ENCODE measurements at places on chromosomes 16 and 17.

DNA sequence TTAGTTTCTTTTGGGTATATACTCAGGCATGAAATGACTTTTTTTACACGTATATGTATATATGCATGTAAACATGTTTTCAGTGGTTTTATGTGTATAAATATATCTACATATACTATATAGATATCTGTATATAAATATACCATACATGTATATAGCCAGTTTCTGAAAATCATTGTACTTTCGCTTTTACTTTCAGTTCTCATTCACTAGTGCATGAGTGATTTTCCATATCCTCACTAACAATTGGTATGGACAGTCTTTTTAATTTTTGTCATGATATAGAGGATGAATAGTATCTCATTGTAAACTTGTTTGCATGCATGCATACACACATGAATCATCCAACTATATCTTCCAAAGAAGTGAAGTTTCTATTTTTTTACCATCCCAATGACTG, 877.1 kb upstream of the CDH8 start:
- DNase-seq, result no peak

- DNase-seq, result no peak
Observed at GRCh38 chr17:12734926-12735325, 54.4 kb upstream of the ARHGAP44 start.

DNA sequence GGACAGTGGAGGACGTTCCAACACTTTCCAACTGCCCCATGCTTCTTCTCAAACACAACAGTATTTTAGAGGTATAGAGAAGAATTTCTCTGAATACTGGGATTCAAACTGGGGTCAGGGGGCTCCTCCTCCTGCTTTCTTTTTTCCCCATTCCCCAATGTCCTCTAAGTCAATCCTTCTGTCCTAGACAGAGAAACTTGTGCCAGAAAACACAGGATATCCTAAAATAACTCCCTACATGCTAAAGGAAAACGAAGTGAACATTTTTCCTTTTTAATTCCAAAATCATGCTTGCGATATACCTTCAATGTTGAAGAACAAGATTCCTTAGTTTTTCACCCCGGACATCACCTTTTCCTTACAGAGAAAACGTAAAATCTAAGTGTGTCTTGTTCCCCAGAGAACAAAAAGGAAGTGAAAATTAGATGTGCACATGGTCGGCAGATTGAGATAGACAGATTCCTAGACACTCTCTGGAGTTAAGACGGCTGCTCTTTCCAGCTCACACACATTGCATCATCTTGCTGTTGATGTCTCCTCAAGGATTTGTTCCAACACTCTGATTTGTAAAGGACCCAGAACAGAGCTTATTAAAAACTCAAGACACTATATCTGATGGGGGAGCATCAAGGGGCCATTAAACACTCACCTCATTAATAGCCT, 228.2 kb downstream of the GRIN2A start:
- DNase-seq, result no peak

DNA sequence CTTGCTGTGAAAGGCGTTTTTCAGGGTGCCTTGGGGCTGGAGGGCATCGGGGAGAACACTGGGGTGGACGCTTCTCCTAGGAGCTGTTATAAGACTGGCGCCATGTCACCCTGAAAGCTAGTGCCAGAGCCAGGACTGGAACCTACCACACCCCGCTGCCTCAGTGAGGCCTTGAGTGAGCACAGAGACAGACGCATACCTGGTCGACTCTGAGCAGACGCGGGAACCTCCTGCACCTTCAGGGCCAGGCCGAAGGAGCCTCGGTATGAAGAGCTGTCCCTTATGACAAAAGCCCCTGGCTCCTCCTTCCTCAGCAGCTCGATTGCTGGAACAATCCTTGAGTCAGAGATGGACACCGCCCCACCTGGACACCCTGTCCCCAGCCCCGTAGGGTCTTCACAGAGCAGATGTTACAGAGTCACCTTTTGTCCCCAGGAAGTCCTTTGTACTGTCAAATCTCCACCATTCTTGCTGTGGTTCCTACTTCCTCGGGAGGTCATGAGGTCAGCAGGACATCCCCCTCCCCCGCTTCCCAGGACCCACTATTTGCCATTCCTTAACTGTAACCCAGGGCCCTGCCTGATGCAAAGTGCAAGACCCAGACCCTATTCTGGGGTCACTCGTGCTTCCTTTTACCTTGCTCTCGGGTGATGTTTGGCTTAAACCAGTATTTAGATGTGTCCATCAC, 17.0 kb downstream of the TNS4 start:
- DNase-seq, result no peak

- DNase-seq, result no peak
Observed at GRCh38 chr17:48605409-48605919, 678 bp upstream of the HOXB6 start.

GRCh38 chr17:2967515-2967914, 95.9 kb downstream of the OR1D5 start:
- DNase-seq, result no peak

DNA sequence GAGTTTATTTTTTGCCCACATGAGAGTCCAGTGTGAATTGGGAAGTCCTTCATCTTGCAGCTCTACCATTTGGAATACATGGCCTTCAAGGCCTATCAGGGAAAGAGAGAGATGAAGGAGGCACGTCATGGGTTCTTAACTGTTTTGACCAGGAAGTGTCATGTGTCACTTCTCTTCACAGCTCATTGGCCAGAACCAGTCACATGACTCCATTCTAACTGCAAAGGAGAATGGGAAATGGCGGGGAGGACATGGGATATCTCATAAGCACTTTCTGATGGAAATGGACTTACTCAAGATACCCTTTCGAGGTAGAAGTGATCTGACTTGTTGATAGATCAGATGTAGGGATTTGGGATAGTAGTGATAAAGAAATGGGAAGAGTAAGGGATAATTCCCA, 57.9 kb upstream of the CES5A start:
- DNase-seq, result no peak

GRCh38 chr16:23567602-23568001, 10.1 kb downstream of the UBFD1 start:
- no peak for DNase-seq

DNA sequence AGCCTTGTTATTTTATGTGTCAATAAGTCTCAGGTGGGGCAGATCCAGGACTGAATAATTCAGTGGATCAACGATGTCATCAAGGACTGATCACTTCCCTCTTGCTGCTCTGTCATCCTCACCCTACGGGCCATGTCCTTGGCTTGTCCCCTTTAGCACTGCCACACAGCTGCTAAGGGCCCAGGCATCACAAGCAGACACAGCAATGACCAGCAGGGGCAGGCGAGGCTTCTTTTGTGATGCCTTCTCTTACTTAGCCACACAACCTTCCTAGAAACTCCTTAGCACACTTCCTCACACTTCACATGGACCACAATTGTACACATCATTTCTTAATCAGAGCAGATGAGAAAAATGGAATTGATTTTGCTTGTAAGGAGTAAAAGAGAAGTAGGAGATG, 356.3 kb upstream of the SOX9 start:
- peak; percentile 10 for DNase-seq

DNA sequence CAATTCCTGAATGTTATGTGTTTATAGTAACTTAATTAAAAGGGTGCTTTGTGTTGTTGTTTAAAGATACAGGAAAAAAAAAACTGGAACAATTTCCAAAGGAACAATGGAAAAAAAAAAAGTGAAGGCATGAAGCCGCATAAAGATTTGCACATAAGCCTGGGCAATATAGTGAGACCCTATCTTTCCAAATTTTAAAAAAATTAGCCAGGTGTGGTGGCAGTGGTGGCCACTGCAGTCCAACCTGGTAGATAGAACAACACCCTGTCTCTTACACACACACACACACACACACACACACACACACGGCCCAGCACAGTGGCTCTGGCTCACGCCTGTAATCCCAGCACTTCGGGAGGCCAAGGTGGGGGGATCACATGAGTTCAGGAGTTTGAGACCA, 21.9 kb downstream of the GJC1 start:
- no peak for DNase-seq

GRCh38 chr17:75049706-75050105, 2.7 kb downstream of the KCTD2 start:
- DNase-seq, result no peak

DNA sequence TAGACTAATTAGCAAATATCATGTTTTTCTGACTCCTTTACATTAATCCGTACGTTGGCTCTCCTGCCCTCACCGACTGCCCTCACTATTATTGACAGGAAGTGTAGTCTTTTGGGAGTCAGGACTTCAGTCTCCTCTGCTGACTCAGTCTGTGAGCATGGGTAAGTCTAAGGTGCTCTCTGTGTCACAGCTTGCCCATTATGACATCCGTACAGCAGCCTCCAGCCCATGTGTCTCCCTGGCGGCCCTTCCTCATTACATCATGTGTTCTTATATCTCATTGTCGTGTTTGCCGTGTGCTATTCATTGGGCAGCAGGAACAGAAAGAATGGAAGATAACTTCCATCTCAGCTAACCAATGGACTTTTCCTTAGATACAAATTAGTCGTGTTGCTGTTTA, 77.5 kb downstream of the MRTFB start:
- DNase-seq, result no peak

All from AG20443 (cell line).